ENCODE measurements at places on chromosomes 16 and 17.

- no peaks in the 10 kb centered on the region for H3K27me3 ChIP-seq
- H3K27ac ChIP-seq: no peak overlapping the region
- H3K36me3 ChIP-seq: no peaks in the 10 kb centered on the region
- no peak for DNase-seq
- H3K4me3 ChIP-seq: peak overlapping the region; percentile 85
These were observed 589 bp downstream of the ARL6IP1 start for GRCh38 chr16:18800775-18801144.

DNA sequence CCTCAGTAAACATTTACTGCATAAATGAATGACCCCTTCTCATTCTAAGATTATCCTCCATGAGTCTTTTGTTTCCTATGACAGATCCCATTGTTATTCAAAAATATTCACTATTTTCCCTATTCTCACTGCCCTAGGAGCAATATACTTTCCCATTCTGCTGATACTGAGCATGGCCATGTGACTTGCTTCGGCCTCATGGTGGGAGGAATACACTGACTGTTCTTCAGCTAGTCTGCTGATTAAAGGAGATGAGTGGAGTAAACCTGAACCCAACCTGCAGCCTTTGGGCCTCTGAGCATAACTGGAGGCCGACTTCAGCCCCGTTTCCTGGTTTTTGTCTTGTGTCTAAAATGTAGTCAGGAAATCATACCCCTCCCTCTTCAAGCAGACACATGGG lies 531.8 kb upstream of the SALL1 start:
- no peak overlapping the region for H3K4me3 ChIP-seq
- no peak for DNase-seq
- H3K4me1 ChIP-seq: peaks cover 1% of the 10 kb centered on the region
- H3K36me3 ChIP-seq: no peaks in the 10 kb centered on the region
- no peak overlapping the region for H3K27ac ChIP-seq

- H3K4me1 ChIP-seq: peaks cover 7% of the 10 kb centered on the region
- H3K27me3 ChIP-seq: peaks cover 62% of the 10 kb centered on the region
- H3K36me3 ChIP-seq: no peaks in the 10 kb centered on the region
- H3K27ac ChIP-seq: no peak overlapping the region
- H3K4me3 ChIP-seq: no peak overlapping the region
These were observed 2.3 kb upstream of the DPH1 start for GRCh38 chr17:2027528-2028233.

- H3K36me3 ChIP-seq: no peaks in the 10 kb centered on the region
- H3K27me3 ChIP-seq: no peaks in the 10 kb centered on the region
- H3K27ac ChIP-seq: no peak overlapping the region
- H3K4me3 ChIP-seq: no peak overlapping the region
- no peak for DNase-seq
These were observed 163.5 kb downstream of the IRF8 start for GRCh38 chr16:86062271-86062965.

DNA sequence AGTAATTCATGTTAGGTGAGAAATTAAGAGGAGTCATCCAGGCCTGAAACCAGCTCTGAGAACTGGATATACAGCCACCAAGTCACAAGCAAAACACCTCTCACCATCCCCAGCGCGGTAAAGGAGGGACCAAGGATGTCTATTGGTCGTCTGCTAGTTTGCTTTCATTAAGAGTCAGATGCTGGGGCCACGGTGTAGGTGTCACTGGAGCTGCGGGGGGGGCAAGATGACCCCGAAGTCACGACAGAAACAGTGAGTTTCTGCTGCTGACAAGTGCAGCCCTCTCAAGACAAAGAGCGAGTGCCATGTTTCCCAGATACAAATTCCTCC lies 790 bp downstream of the NCBP3 start:
- peak overlapping the region; percentile 88 for H3K4me3 ChIP-seq
- H3K36me3 ChIP-seq: 0 out of 2 replicates have a peak, but pooled peaks cover 2% of the 10 kb centered on the region
- H3K27ac ChIP-seq: no peak overlapping the region

- no peaks in the 10 kb centered on the region for H3K27me3 ChIP-seq
- H3K4me3 ChIP-seq: no peak overlapping the region
- no peak for DNase-seq
- H3K36me3 ChIP-seq: no peaks in the 10 kb centered on the region
- H3K27ac ChIP-seq: no peak overlapping the region
These were observed 85.5 kb upstream of the MSI2 start for GRCh38 chr17:57170866-57171265.

DNA sequence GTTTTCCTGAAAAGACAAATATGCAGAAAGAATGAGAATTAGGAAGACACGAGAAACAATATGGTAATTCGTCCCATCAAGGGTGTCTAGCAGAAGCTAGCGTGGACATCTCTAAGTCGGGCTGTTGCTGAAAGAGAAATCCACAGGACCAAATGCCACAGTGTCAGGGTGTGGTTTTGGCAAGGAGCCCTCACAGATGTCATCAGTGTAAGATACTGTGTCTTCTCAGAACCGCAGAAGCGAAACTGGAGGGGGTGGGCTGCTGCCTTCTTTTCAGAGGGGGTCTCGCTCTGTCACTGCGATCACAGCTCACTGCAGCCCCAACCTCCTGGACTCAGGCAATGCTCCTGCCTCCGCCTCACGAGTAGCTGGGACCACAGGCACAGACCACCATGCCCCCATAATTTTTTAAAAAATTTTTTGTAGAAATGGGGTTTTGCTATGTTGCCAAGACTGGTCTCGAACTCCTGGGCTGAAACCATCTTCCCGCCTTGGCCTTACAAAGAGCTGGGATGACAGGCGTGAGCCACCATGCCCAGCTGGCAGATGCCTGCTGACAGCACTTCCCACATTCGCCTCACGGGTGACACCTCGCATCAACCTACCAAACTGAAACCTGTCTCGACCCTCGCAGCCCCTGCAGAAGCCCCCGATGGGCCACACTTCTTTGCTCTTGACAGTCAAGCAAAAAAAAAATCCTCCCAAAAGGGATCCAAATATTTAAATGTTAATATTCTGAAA lies 26.2 kb downstream of the TRAP1 start:
- no peak overlapping the region for H3K4me3 ChIP-seq
- no peak for DNase-seq
- H3K4me1 ChIP-seq: 0 out of 2 replicates have a peak, but pooled peaks cover 1% of the 10 kb centered on the region
- H3K36me3 ChIP-seq: peaks cover 12% of the 10 kb centered on the region

GRCh38 chr17:37124821-37125173 lies 176.0 kb downstream of the AATF start:
- peaks cover 11% of the 10 kb centered on the region for H3K36me3 ChIP-seq
- H3K4me3 ChIP-seq: no peak overlapping the region
- H3K4me1 ChIP-seq: no peaks in the 10 kb centered on the region

- H3K36me3 ChIP-seq: no peaks in the 10 kb centered on the region
- H3K4me3 ChIP-seq: no peak overlapping the region
- H3K4me1 ChIP-seq: no peaks in the 10 kb centered on the region
- no peaks in the 10 kb centered on the region for H3K27me3 ChIP-seq
- H3K27ac ChIP-seq: no peak overlapping the region
These were observed 93.1 kb downstream of the RTN4RL1 start for GRCh38 chr17:1931844-1932579.

GRCh38 chr16:68935008-68935407 lies 91.7 kb downstream of the TANGO6 start:
- no peak for DNase-seq
- no peaks in the 10 kb centered on the region for H3K27me3 ChIP-seq
- H3K4me1 ChIP-seq: no peaks in the 10 kb centered on the region
- H3K27ac ChIP-seq: no peak overlapping the region
